ENCODE measurements at places on chromosomes 1 and 21.
A peak's percentile ranks its signal among the peaks of the same experiment; 100 is the strongest.

DNA sequence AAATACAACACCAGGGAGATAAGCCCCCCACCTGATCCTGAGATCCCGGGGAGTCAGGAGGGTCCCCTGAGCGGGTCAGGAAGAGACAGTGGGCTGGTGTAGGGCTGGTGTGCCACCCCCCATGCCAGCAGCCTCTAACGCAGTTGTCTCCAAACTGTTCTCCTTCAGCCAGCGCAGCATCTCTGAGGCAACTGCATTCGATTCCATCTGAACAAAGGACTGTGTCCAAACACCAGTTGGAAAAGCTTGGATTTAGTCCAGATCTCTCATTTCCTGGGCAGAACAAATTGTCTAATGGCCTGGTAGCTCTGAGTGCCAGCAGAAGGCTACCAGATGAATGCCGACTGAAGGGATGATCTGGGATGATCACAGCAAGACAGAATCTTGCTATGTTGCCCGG, 44.1 kb upstream of the EIF4G3 start:
- H3K27ac ChIP-seq = no peak overlapping the region
- H3K36me3 ChIP-seq = peaks cover 3% of the 10 kb centered on the region
- no peak for DNase-seq
- H3K4me3 ChIP-seq = no peak overlapping the region
- no peaks in the 10 kb centered on the region for H3K4me1 ChIP-seq

DNA sequence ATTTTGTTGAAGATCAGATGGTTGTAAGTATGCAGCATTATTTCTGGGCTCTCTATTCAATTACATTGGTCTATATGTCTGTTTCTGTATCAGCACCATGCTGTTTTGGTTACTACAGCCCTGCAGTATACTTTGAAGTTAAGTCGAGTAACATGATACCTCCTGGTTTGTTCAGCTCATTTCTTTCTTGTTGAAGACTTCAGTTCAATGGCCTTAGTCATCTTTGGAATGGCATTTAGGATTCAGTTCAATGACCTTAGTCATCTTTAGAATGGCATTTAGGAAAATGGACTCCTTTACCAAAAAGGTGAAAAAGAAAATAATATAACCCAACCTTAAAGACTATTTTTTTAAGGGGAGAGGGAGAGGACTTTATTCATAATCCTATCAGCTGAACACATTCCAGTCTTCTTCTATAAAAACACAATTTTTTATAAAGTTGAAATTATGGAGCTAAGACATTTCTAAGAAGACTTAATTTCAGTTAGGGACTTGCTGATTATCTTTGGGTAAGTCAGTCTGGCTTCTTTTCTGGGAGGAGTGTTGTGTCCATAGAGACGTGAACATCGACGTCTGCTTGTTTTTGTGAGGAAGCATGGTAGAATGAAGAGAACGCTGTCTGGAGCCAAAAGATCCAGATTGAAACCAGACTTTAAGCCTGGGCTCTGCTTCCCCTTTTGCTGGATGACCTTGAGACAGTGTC, 48.3 kb downstream of the DDR2 start:
- no peak overlapping the region for H3K4me3 ChIP-seq
- H3K4me1 ChIP-seq = no peaks in the 10 kb centered on the region
- no peaks in the 10 kb centered on the region for H3K36me3 ChIP-seq
- H3K27ac ChIP-seq = no peak overlapping the region
- no peak for DNase-seq

GRCh38 chr1:111199881-111200801, at the start of gene DENND2D:
DENND2D (minus strand) TSS chr1:111200646; CDS start chr1:111200459, 187 bp downstream.
- DNase-seq = no peak
- peaks cover 7% of the 10 kb centered on the region for H3K27me3 ChIP-seq
- peak within 1 kb of the TSS; percentile 75 for H3K27ac ChIP-seq
- no peaks in the 10 kb centered on the region for H3K36me3 ChIP-seq
- no peak within 1 kb of the TSS for H3K4me3 ChIP-seq

GRCh38 chr21:46035809-46036695, 54.5 kb downstream of the COL6A1 start:
- H3K27me3 ChIP-seq = no peaks in the 10 kb centered on the region
- peak overlapping the region; percentile 41 for H3K27ac ChIP-seq
- H3K4me1 ChIP-seq = no peaks in the 10 kb centered on the region
- H3K4me3 ChIP-seq = no peak overlapping the region

- H3K36me3 ChIP-seq = no peaks in the 10 kb centered on the region
- H3K27ac ChIP-seq = no peak overlapping the region
- no peak overlapping the region for H3K4me3 ChIP-seq
Measured at GRCh38 chr1:189816558-189816957, 661.1 kb downstream of the BRINP3 start.

DNA sequence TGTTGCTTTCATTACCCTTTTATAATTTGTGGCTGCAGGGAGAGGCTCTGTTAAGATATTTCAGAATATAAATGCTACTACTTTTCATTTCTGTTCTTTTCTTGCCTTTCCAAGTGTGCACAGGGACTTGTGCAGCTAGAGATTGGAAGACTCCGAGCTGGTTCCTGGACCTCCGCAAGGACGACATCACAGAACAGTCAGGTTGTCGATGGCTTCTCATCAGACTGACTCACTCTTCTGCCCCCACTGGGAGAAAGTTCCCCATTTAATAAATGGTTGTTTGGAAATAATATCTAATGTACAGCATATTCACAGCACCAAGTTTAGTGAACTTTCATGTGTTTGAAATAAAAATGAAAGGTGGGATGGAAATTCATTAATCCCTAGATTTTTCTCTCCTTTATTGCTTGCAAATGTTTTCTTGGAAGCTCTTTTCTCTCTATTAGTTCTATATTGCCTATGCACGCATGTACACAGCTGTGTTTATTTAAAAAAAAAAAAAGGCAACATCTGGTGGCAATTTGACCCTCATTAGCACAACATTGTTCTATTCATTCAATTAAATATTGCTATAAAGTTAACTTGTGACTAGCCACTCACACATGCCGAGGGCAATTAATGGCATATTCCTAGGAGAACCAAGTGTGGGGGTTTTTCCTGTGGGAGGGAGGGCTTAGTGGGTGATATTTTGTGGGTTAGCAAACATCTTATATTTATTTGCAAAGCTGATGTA, 77.5 kb upstream of the L1TD1 start:
- H3K27ac ChIP-seq = no peak overlapping the region
- no peaks in the 10 kb centered on the region for H3K36me3 ChIP-seq
- DNase-seq = no peak
- H3K27me3 ChIP-seq = no peaks in the 10 kb centered on the region
- no peaks in the 10 kb centered on the region for H3K4me1 ChIP-seq
- H3K4me3 ChIP-seq = no peak overlapping the region

DNA sequence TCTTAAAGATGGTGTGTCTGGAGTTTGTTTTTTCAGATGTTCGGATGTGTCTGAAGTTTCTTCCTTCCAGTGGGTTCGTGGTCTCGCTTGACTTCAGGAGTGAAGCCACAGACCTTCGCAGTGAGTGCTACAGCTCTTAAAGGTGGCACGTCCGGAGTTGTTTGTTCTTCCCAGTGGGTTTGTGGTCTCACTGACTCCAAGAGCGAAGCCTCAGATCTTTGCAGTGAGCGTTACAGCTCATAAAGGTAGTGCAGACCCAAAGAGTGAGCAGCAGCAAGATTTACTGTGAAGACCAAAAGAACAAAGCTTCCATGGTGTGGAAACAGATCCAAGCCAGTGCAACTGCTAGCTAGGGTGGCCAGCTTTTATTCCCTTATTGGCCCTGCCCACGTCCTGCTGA, 1430.4 kb upstream of the B3GALT2 start:
- no peaks in the 10 kb centered on the region for H3K4me1 ChIP-seq
- no peaks in the 10 kb centered on the region for H3K27me3 ChIP-seq
- no peak for DNase-seq
- no peak overlapping the region for H3K4me3 ChIP-seq

All from tibial nerve (tissue), 4 donors.